ENCODE measurements at places on chromosomes 3 and 15.

GRCh38 chr3:141619450-141619849 is 118.6 kb upstream of the RNF7 start:
- no peak for DNase-seq

GRCh38 chr3:150763841-150764483 is 993 bp upstream of the SIAH2 start:
- peak; percentile 74 for DNase-seq

GRCh38 chr3:111047812-111048435 is 23.7 kb upstream of the NECTIN3 start:
- no peak for DNase-seq

- no peak for DNase-seq
These were observed 51.3 kb downstream of the TBL1XR1 start for GRCh38 chr3:177145954-177146353.

GRCh38 chr3:45792516-45793172 is 3.7 kb downstream of the SLC6A20 start:
- DNase-seq = no peak

GRCh38 chr15:93037820-93038705 is 50.9 kb downstream of the RGMA start:
- no peak for DNase-seq

DNA sequence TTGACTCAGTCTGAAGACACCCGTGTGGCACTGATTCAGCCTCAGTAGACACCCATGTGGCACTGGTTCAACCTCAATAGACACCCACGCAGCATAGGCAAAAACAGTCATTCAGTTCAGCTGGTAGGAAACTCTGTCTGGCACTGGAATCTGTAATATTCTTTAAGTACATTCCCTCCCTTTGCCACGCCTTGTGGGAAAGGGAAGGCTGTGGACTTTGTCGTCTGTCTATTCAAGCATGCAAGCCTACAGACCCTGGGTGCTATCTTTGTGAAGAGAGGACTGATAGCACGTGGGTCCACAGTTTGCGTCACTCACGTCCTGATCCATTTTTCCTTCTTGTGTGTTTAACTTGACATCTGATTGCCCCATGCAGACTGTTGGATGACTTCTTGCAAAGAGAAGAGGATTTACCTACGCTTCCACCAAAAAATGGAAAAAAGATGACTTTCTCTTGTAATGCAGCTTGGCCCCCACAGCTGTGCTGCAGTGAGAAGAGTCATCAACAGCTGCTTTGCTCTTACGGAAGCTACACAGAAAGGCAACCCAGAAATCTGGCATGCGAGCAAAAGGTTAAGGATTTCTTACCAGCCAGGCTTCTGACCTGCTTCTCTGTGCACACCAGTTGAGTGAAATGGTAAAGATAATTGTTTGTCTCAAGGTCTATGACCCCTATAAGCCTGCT is 278.1 kb downstream of the ULK4 start:
- DNase-seq = no peak

DNA sequence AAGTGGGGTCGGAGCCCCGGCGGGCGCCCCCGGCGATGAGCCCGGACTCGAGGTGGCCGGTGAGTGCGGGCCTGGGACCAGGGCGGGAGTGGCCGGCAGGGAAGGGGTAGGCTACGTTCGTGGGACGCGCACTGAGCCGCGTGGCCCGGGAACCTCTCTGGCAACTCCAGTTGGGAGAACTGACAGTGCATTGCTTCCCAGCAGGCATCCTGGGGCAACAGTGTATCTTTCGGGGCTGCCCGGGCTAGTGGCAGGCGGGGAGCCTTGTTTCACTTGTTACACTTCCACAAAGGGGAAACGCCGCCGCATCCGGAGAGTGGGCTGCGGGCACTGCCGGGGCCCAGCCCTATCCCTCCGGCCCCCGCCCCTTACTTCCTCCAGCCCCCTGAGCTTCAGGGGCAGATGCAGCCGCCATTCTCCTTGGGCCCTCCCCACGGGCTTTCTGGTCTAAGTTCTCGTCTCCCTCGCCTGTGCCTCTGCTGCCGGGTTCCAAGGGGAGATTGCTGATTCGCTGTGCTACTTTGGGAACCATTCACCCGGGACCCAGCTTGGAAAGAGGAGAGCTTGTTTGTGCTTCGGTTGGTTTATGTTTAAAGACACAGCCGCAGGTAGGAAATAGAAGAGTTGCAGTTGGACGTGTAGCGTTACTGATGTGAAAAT is 675 bp downstream of the BRPF1 start:
- DNase-seq = no peak

DNA sequence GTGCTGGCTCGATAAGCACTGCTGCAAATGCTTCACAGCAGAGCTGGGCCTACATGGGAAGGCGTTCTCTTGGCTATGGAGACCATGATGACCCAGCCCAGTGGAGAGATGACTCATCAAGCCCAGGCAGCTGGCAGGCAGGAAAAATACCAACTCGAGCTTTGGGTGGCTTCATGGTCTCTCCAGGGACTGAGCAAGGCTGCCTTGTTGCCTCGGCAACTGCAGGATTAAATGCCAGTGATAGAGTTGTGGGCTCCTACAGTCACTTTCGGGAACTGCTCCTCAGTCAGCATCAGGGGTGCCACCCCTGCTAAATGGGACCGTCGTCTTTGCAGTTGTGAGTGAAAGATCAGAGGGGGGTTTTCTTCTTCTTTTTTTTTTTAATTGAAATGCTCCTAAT is 54.6 kb upstream of the MYZAP start:
- no peak for DNase-seq

DNA sequence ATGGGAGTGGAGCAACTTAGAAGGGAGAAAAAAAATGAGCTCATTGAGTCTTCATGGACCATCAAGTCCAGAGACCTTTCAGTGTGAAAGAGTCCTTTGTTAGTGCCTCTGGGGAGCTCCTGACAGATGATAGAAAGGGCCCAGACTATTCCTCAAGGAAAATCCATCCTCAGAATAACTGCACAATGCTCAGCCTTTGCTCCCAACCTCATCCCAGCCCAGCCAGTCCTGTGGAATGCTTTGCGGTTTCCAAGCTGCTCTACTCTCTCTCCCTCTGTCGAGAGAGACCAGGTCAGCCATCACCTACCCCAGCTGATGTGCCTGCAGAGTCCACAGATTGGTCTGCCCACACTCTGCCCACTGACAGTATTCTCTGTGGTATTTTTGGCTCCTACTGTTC is 406.2 kb downstream of the MFSD1 start:
- DNase-seq = peak; percentile 21

DNA sequence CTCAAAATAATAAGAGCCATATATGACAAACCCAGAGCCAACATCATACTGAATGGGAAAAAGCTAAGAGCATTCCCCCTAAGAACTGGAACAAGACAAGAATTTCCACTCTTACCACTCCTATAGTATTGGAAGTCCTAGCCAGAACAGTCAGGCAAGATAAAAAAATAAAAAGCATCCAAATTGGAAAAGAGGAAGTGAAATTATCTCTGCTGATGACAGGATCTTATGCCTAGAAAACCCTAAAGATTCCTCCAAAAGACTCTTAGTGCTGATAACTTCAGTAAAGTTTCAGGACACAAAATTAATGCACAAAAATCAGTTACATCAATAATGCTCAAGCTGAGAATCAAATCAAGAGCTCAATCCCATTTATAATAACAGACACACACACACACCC is 45.9 kb upstream of the SLC2A2 start:
- DNase-seq = no peak

DNA sequence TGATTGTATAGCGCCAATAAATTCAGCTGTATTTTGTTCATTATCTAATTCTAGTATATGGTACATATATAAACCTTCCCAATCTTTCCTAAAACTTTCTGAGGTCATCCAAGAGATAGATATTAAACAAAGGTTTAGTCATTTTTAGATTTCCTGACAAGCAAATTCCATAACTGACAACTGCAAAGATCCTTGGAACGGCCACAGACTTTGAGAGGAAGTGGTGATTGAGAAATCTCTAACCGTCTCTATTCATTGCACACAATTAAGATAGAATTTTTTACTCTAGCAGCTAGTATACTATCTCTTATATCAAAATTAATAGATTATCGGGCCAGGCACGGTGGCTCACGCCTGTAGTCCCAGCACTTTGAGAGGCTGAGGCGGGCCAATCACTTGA is 4.7 kb downstream of the CSNK1G1 start:
- no peak for DNase-seq

- DNase-seq = no peak
These were observed 1.9 kb upstream of the LOXL1 start for GRCh38 chr15:73924171-73924921.

- DNase-seq = no peak
These were observed 19.5 kb upstream of the NANOGP8 start for GRCh38 chr15:35104526-35105147.

DNA sequence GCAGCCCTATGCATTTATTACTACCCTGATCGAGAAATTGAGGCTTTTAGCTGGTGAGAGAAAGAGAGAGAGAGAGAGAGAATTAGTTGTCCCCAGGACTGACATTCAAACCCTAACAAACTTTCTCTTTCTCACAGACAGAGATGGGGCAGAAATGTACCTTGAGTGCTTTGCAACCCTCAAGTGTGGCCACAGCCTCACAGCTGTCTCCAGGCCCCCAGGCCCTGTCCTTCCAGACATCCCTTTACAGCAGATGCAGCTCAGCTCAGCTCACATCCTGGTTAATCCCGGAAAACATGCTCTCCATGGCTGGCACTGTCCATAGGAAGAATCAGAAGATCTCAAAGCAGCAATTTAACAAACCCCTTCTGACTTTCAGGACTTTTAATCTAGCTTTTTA is 67.6 kb downstream of the DCLK3 start:
- no peak for DNase-seq

DNA sequence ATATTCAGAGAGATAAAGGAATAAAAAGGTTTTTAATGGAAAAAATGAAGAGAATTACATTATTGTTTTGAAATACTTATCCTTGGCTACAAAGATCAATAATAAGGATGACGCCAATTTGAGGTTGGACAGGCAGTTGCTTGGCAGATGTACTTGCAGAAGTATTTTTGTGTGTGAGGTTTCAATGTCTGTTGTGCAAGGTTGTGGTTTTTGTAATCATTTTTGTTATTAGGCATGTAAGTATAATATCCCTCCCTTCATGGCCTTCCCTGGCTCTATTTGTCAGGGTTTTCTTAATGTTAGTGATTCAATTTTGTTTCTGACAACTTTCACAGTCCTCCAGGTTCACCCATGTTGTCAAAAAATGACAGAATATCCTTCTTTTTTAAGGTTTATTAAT is 105.9 kb downstream of the OTOL1 start:
- DNase-seq = no peak

GRCh38 chr3:37859354-37859753 is 2.3 kb upstream of the CTDSPL start:
- DNase-seq = no peak

DNA sequence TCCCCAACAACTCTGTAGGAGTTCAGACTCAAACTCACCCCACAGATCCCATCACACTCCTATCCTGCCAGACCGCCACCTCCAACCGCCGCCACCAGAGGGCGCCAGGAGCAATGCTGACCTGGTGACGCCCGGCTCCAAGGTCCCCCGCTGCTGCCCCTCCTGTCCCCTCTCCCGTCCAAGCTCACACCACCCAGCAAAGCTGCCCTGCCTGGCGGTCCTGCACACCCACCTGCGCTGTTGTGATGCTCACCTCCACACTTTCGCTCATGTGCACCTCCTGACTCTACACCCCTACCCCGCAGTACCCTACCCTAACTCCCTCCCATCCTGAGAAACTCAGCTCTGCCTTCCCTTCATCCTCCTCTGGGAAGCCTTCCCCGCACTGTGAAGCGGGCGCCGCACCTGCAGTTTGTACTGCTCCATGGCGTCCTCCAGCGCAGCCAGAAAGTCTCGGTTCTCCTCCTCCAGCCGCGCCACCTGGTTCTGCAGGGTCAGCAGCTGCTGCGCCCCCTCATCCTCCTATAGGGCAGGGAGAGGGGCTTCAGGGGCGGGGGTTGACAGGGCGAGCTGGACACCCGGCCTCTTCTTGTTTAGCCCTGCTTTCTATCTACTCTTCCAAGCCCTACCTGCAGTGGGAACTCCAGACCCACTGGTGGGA is 7.9 kb downstream of the KIF7 start:
- peak; percentile 65 for DNase-seq

- DNase-seq = no peak
These were observed 521.6 kb downstream of the EPHA3 start for GRCh38 chr3:89628856-89629670.

DNA sequence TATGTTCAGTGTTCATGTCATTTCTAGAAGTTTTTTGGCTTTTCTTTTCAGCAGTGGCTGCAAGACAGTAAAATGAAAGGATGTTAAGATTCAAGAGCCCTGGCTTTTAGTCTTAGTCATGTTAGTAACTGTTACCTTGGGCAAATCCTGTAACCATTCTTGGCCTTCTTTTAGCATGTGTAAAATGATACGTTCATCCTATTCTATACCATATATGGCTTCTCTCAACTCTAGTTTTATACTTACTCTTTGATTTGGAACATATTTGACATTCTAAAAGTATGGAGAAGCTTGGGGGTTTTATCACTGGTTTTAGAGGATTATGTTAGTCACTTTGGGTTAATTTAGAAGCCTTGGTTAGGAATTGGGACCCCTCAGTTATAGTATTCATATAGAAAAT is 20.1 kb downstream of the GTF2E1 start:
- DNase-seq = no peak

GRCh38 chr3:12557473-12558100 is 700 bp downstream of the MKRN2 start:
- no peak for DNase-seq

DNA sequence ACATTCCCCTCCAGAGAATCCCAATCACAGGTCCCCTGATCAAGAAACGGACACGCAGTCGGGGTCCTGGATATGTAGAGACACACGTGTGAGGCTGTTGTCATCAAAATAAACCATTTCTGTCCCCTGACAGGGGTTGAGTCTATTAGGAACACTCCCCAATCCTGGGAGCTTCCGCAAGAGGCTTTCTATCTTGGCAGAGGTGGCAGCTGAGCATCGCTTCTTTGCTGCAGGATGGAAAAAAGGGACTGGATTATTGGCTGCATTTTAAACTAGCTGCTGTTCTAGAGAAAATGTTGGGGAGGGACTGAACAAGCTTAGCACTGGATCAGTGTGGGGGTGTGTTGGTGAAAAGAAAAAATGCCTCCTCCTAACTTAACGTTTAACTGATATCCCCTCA is 2.5 kb upstream of the CNTN4 start:
- no peak for DNase-seq

DNA sequence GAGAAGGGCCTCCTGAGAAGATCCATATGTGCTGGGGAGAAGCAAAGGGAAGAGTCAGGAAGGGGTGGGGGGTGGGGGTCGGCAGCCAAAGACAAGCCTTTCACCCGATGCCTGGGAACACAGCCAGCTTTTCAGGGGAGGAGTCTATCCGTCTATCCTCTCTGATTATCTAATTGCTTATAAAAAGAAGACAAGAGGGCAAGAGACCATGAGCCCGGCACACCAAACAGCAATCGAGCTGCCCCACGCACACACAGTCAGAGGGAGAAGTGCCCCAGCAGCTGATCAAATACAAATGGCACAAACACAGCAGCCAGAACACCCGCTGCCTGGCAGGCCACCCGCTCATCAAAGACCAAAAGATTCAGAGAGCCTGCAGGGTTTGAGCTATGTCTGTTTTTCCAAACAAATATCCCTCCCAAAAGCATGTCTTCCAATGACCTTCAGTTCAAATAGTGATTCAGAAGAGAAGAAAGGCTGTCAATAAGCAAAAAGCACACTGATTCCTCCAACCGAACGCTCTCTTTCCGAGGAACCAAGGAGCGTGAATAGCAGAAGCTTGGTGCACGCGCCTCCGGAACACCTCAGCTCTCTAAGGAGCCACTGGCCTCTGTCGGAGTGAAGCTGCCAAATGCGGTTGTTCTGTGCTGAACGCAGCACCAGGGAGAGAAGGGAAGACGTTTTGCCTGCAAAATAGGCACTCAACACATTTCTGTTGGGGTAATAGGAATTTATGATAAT is 419.2 kb downstream of the OCA2 start:
- DNase-seq = no peak

Data from left lung (tissue), 14 donors.